Common myeloid progenitor, CD34-positive (primary cell): ENCODE measurements at places on chromosomes 2 and 18.

DNA sequence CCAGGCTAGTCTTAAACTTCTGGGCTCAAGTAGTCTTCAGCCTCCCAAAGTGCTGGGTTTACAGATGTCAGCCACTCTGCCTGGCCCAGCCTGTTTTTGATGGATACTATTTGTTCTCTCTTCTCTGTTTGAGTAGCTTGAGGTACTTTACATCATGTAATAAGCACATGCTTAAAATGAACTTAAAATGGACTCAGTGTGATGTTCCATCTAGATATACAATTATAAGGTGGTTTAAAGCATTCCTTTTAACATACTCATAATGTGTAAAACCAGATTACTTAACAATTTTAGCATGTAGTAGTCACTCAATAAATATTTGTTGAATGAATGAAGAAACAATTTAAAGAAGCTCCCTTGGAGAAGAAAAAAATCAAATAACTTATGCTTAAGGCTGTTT is 9.6 kb downstream of the PTPRM start:
- no peak for DNase-seq

GRCh38 chr2:226835420-226835795 is 446 bp upstream of the RHBDD1 start:
- peak; percentile 66 for DNase-seq

GRCh38 chr2:2021995-2022394 is 277.7 kb upstream of the PXDN start:
- DNase-seq, result no peak

DNA sequence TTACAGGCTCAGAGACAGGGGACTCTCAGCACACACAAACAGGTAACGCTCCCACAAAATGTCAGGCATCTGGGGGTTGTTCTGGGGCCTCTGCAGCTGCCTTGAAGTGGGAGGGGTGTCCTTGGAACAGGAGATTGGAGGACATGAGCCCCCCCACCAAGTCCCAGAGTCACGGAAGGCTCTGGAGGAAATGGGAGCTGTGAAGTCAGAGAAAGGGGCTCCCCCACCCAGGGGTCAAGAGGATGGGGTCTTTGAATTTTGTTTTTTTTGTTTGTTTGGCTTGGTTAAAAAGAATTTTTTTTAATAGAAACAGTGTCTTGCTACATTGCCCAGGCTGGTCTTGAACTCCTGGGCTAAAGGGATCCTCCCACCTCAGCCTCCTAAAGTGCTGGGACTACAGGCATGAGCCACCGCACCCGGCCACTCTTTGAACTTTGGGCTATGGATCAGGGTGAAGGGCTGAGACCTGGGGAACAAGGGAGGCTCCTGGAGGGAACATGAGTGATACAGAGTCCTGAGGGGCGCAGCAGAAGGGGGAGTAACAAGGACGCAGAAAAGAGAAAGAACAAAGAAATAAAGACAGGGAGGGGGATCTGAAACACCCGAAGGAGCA is 46.8 kb downstream of the TNS1 start:
- DNase-seq, result no peak

DNA sequence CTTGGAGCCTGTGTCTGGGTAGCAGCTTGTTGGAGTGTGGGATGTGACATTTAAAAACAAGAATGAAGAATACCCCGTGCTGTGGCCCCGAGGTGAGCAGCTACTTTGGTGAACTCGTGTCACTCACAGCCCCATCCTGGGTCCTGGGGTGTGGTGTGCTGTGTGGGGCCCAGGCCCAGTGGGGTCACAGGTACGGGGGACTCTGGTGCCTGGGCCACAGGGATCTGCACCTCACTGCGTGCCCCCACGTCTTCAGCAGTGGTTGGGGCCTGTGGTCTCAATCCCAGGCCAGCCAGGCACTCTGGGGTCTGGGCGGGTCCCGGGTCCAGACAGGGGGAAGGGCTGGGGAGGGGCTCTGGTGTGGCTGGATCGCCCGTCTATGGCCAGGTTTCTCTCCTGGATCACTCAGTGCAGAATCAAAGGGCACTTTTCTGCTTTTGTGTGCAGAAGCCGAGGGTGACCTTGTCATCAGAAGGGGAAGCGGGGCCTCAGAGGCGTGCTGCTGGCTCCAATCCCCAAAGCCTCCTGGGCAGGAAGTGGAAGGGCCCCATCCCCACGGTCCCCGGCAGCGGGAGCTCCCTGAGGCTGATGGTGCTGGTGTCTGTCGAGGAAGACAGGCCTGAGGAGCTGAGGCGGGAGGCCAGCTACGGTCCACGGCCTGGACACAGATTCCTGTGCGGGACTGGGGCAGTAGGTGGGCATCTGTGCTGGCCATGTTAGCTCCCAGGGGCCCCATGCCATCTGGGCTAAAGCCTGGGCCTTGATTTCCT is 1.4 kb downstream of the GPR35 start:
- DNase-seq, result no peak

DNA sequence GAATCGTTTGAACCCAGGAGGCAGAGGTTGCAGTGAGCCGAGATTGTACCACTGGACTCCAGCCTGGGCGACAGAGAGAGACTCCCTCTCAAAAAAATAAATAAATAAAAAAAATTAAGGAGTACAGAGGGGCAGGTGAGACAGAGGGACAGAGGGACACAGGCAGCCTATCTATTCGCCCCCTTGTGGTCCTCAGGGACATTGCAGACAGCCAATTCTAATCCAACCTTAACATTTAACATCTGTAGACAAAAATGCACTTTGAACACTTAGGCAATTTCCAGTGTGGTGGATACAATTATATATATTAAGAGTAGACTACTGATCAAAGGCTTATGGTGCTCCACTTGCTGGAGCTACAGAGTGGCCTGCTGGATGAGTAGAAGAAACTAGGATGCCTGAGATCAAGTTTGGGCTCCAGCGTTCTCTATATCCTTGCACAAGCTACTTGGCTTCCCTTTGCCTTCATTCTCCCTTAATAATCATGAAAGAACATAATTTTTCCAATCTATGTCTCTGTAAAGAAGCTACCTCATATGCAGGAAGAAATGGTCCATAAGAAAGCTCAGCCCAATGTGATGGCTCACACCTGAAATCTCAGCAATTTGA is 8.2 kb upstream of the SMARCAL1 start:
- DNase-seq, result peak; percentile 58

DNA sequence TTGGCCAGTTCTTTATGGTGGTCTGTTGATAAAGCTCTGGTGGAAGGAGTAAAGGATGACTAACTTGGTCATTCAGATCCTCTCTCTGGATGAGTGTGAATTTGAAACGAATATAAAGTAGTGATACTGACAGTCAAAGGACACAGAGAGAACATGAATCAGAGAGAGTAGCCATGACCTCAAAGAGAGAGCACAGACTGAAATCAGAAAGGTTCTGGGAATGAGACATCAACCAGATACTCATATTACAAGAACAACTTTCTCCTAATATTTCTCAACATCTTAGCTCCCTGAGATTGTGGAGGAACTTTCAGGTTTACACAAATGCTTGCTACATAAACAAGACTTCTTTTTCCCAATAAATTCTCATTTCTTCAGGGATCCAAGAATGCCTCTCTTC is 849.1 kb upstream of the CHAC2 start:
- no peak for DNase-seq

GRCh38 chr2:15189216-15189615 is 371.9 kb downstream of the NBAS start:
- no peak for DNase-seq

- DNase-seq, result no peak
These were observed 392.8 kb downstream of the TRIB2 start for GRCh38 chr2:13109516-13109915.

DNA sequence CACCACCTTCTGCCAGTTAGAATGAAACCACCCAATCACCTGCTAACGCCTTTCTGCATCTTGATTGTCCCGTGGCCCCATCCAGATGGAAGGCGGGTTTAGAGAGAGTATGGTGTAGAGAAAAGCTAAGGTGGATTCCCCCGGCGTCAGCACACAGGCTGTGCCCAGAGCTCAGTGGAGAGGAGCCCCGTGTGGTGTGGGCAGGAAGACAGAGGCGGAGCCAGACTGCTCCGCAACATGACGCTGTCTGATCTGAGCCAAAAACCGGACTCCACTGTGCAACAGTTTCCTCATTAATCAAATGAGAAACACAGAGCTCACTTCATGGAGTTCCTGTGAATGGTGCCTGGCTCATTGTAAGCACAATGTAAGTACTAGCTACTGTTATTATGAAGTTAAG is 448.1 kb upstream of the SMIM21 start:
- no peak for DNase-seq

- DNase-seq, result no peak
These were observed 404.0 kb upstream of the RAB6C start for GRCh38 chr2:129575431-129575830.

DNA sequence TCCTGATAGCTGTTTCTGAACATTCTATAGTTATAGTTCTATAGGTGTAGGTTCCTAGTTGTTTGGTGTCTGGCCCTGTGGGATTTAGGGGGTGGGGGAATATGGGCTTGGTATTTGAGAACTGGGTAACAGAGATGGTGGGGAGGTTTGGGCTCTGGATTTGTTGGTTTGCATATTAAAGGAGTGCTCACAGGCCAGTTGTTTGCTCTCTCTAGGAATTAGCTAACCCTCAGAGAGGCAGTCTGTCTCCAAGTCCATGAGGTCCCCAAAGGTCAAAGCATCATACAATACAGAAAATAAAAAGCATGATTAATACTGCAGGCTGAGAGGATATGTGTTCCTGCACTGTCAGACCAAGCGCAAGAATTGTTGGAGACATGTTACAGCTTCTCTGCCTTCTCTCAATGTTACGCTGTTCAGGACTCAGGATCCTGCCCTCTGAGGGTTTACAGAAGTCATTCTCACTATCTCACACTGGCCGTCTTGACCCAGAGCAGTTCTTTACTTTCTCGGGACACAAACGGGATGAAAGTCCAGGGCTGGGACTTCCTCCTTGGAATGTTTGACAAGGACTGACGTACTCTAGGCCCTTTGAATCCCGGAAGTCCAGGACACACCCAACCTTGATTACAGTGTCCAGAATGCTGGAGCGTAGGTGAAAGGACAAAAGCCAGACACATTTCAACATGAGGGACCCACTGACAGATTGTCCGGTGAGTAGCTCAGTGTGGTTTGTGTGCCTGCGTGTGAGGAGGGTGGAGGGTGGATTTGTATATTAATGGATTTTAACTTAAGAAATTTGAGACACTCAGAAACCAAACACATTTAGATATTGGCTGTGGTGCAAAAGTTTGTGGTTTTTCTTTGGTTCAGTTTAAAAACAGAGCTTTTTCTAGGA is at the start of gene NOSTRIN:
NOSTRIN (plus strand) TSS at position 677 of the 898 bp plus-strand sequence; CDS start at position 687, 10 bp downstream.
- peak; percentile 17 for DNase-seq

DNA sequence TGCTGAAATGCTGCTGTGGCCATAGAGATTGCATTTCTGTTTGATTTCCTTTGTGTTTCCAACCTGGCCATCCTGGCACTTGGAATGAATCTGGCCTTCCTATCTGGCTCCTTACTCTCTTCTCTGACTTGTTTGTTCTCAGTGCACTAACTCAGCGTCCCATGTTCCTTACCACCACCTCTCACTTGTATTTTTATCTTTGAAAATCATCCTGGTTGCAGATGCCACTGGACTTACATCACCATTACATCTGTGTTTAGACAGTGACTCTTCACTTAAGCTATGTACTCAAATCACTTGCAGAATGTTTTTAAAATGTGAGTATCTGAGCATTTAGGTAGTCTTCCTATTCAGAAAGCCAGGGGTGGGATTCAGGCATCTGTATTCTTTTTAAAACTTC is 239.5 kb downstream of the WDR7 start:
- DNase-seq, result no peak

DNA sequence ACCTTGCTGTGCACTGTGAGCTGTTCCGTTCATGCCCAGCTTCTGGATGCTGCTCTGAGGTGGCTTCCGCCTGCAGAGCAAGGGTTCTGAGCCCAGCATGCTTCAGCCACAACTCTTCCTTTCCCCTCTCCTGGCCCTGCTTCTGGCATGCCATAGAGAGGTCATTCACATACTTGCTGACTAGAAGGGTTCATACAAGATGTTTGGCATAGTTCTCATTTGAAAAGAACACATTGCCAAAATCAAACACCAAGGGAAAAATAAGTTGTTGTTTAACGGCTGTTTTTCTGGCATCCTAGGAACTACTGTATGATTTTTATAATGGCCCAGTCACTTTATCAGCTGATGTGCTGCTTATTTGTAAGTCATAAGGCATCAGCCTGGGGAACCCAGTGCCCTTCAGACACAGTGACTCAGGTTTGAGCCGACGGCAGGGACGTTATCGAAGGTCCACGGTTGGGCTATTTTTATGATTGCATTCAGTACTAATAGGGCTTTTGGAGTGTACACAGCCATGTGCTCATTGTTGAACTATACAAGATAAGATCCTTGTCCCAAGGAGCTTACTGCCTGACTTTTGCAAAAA is 53.9 kb upstream of the CTAGE1 start:
- no peak for DNase-seq

DNA sequence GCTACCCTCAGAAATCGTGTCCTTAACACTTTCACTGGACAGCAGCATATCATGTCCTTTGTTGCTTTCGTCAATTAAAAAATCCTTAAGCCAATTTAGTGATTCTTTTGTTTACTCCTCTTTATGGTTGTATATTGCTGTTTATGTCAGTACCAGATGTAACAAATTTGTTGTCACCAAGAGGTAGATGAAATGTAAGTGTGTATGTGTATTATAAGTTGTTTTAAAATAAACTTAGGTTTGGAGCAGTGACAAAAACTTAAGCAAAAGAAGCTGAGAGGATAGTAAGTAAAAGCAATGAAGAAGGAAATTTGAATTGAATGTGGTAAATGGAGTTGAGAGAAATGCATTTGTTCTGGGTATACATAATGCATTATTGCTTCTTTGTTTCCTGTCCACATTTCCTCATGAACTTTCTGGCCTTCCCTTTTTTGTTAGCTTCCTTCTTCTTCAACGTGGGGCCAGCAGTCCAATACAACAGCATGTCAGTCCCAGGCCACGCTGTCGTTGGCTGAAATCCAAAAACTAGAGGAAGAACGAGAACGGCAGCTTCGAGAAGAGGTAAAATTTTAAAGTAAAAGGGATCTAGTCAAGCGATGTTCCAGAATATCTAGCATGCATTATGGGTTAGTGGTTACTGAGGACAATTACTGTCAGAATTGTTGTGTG is 30.5 kb upstream of the SNORC start:
- peak; percentile 83 for DNase-seq

GRCh38 chr18:35841283-35841682 is 131.2 kb upstream of the RMP24 start:
- DNase-seq, result no peak

- DNase-seq, result no peak
These were observed 298.2 kb downstream of the SP3 start for GRCh38 chr2:173667014-173667413.

DNA sequence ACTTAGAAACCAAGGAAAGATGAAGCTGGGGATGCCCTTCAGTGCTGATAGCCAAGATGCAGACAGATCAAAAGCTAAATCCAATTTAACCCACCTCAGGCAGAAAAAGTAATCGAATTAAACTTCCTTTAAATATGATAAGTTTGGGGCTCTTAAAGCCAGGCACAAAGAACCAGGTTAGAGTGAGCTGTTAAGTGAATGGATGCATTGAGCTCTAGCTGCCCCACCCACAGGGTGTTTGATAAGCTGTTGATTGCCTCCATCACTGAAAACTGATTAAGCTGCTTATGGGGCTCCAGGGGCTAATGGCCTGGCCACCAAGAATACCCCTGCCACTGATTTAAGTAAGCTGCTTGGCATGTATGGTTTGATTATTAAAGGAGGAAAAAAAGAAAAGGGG is 119.8 kb downstream of the PLEKHM3 start:
- DNase-seq, result no peak

- no peak for DNase-seq
These were observed 33.5 kb downstream of the PTPN18 start for GRCh38 chr2:130389358-130389757.

- DNase-seq, result no peak
These were observed 6.6 kb downstream of the DSG3 start for GRCh38 chr18:31454066-31454708.
